ENCODE measurements at places on chromosomes 1 and 21. TPM values are rescaled to one million over a fixed set of nuclear protein-coding genes. Genes with fewer than 3 reads are reported as not detected.

DNA sequence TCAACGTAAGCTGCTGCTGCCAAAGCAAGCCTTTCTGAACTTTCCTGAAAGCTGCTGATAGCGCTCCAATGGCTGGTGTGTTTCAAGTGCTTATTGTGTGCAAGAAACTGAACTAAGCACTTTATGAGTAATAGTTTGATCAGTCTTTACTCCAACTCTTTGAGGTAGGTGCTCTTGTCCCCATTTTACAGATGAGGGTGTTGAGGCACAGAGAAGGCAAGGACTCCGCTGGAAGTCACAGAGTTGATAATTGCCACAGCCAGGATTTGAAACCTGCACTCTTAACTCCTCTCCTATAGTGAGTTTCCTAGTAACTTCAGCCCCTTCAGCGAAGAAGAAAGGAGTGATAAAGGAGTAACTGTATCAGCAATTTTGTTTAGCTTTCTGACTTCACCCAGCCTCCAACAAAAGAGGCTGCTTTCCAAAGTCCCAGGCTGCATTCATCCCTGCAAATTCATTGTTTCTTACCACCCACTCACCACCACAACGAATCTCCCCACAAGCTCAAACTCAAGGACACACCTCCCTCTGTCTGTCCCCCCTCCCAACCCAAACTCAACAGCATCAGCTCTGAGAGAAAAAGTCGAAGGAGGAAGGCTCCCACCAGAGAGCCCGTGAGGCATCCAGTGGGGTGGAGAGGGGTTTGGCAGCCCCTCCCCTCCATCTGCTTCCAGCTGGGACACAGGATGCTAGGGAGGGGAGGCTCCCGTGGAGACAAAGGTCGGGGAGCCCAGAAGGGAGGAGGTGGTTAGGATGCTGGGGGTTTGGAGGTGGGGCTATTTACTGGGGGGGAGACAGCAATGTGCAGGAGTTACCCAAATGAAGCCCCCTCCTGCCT, 139.6 kb downstream of the NAV1 start:
- H3K27me3 ChIP-seq = peaks cover 2% of the 10 kb centered on the region
- H3K4me1 ChIP-seq = peaks cover 6% of the 10 kb centered on the region
- DNase-seq = peak; percentile 9
- H3K4me3 ChIP-seq = no peak overlapping the region
- H3K36me3 ChIP-seq = no peaks in the 10 kb centered on the region

GRCh38 chr1:183022202-183023145, 746 bp upstream of the LAMC1 start:
- no peaks in the 10 kb centered on the region for H3K36me3 ChIP-seq
- H3K4me1 ChIP-seq = no peaks in the 10 kb centered on the region
- H3K27me3 ChIP-seq = no peaks in the 10 kb centered on the region
- DNase-seq = peak; percentile 64
- peak overlapping the region; percentile 97 for H3K27ac ChIP-seq

GRCh38 chr1:201783058-201783457, 45.9 kb upstream of the IPO9 start:
- H3K36me3 ChIP-seq = peaks cover 3% of the 10 kb centered on the region
- no peak overlapping the region for H3K4me3 ChIP-seq
- no peaks in the 10 kb centered on the region for H3K4me1 ChIP-seq
- DNase-seq = no peak

Gene MCOLN2
- 1.6 TPM for polyA plus RNA-seq

Gene CITED4
- polyA plus RNA-seq = 2.7 TPM

Gene AJAP1
- 0.27 TPM for polyA plus RNA-seq

Gene IFI44L
- 8.4 TPM for polyA plus RNA-seq

DNA sequence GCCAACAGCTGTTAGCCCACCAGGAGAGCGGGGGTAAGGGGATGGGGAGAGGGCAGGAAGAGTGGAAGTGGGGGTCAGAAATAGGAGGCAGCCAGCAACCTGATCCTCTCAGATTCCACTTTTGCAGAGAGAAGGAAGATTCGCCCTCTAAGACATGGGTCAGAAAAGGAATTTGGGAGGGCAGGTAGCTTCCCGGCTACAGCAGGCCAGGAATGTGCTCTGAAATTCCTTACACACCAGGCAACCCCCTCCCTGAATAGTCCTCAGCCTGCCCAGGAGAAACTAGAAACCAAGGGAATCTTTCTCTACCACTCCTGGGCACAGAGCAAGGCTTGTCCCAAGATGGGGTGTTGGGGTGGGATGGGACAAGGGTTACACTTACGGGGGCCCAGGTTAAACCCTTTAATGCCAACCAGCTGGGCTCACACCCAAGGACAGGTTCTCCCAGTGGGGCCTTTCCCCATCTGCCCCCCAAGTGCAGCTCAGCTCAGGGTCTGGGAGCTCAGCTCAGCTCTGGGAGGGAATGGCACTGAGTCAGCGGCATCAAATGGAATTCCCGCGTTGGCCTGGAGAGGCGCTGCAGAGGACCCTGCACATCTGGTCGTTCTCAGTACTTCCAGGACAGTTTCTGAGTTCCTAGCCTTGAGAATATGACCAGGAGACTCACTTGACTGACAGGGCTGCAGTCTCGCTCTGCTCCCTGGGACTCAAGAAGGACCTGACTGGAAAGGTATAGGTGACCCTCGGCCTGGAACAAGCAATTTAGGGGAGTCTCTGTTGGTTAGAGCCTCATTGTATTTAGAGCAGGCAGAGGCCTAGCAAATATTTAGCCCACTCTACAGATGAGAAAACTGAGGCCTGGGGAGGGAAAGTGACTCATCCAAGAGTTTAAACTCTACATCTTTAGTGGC, 761 bp downstream of the TNNT2 start:
- H3K36me3 ChIP-seq = no peaks in the 10 kb centered on the region
- H3K27ac ChIP-seq = no peak overlapping the region
- no peak overlapping the region for H3K4me3 ChIP-seq
- no peaks in the 10 kb centered on the region for H3K4me1 ChIP-seq
- peaks cover 28% of the 10 kb centered on the region for H3K27me3 ChIP-seq

- H3K4me3 ChIP-seq = no peak overlapping the region
- DNase-seq = peak; percentile 75
- H3K4me1 ChIP-seq = no peaks in the 10 kb centered on the region
- no peaks in the 10 kb centered on the region for H3K27me3 ChIP-seq
These were observed 77.9 kb downstream of the ADARB1 start for GRCh38 chr21:45152265-45152746.

- H3K27ac ChIP-seq = no peak overlapping the region
- DNase-seq = no peak
- no peaks in the 10 kb centered on the region for H3K36me3 ChIP-seq
- no peak overlapping the region for H3K4me3 ChIP-seq
- no peaks in the 10 kb centered on the region for H3K4me1 ChIP-seq
These were observed 86.3 kb downstream of the PRDM16 start for GRCh38 chr1:3155056-3155925.

DNA sequence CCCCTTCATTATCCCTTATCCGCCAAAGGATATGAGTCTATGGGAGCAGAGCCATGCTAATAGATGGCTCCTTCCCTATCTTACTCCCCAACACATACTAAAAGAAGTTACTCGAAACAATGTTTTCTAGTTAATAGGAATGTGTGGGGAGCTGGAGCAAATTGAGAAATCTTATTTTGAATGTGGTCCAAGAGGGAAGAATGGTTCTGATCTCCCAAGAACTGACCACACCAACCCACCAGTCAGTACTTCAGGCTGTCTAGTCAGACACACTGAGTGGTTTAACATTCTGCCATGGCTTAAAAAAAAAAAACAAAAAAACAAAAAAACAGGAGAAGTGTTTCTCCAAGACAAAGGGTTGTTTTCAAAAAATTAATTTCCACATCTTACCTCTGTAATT, 31.5 kb upstream of the DNASE2B start:
- no peak overlapping the region for H3K4me3 ChIP-seq
- no peaks in the 10 kb centered on the region for H3K36me3 ChIP-seq
- peaks cover 8% of the 10 kb centered on the region for H3K4me1 ChIP-seq
- no peak for DNase-seq
- no peaks in the 10 kb centered on the region for H3K27me3 ChIP-seq

DNA sequence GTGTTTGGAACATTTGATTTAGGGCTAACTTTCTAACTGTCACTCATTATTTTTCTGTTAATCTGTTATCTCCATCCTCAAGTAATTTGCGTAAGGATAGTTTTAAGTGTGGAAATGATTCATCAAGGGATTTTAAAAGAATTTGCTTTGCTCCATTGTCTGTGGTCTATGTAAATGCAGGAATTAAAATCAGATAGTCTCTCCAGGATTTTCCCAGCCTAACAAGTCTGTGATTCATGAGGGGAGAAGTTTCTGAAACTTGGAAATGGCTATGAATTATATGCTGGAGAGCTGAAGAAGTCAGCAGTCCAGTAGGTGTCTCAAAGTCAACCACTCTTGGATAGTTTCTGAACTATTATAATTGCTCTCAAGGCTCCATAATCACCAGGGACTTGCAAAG, 264.5 kb downstream of the MRPL39 start:
- no peak for DNase-seq
- H3K36me3 ChIP-seq = no peaks in the 10 kb centered on the region
- H3K27me3 ChIP-seq = no peaks in the 10 kb centered on the region
- no peaks in the 10 kb centered on the region for H3K4me1 ChIP-seq

DNA sequence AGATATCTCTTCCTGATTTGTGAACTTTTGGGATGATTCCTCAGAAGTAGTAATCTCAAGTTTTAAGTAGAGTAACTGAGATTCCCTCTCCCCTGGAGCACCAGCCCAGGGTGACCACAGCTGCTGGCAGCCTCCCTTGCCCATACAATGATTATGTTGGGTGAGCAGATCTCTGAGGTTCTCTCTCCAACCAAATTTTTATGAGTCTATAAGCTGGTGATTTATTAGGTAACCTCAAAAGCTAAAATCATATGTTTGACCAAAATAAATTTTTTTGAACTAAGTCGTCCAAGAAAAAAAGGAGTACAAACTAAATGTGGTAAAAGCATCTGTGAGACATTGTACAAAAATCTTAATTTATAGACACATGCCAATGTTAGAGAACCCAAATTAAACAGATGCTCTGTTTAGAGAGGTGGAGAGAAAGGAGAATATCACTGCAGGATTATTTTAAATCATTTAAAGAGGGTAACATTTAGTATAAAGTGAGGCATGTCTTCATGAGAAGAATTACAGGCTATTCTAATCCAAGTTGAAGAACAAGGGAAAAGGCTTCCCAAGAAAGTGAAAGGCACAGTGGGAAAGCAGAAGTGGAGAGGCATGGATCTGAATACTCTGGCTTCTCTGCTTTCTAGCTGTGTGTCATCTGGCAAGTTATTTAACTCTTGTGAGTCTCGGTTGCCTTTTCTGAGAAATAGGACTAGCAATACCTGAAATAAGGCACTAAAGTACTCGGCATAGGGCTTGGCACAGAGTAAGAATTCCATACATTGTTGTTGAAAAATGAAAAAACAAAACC, 2.5 kb downstream of the AKNAD1 start:
- H3K36me3 ChIP-seq = no peaks in the 10 kb centered on the region
- DNase-seq = no peak
- no peaks in the 10 kb centered on the region for H3K4me1 ChIP-seq
- H3K27ac ChIP-seq = no peak overlapping the region

GRCh38 chr1:29668551-29669157, 432.3 kb downstream of the PTPRU start:
- H3K27me3 ChIP-seq = no peaks in the 10 kb centered on the region
- no peak overlapping the region for H3K4me3 ChIP-seq
- no peak overlapping the region for H3K27ac ChIP-seq
- H3K4me1 ChIP-seq = no peaks in the 10 kb centered on the region

- no peaks in the 10 kb centered on the region for H3K4me1 ChIP-seq
- no peak overlapping the region for H3K27ac ChIP-seq
- H3K27me3 ChIP-seq = no peaks in the 10 kb centered on the region
- H3K4me3 ChIP-seq = no peak overlapping the region
- H3K36me3 ChIP-seq = no peaks in the 10 kb centered on the region
These were observed 5.5 kb upstream of the PADI1 start for GRCh38 chr1:17199267-17200044.

- no peaks in the 10 kb centered on the region for H3K36me3 ChIP-seq
- no peak overlapping the region for H3K4me3 ChIP-seq
- no peaks in the 10 kb centered on the region for H3K4me1 ChIP-seq
- H3K27ac ChIP-seq = no peak overlapping the region
These were observed 128.5 kb upstream of the KCNK1 start for GRCh38 chr1:233485385-233485784.

DNA sequence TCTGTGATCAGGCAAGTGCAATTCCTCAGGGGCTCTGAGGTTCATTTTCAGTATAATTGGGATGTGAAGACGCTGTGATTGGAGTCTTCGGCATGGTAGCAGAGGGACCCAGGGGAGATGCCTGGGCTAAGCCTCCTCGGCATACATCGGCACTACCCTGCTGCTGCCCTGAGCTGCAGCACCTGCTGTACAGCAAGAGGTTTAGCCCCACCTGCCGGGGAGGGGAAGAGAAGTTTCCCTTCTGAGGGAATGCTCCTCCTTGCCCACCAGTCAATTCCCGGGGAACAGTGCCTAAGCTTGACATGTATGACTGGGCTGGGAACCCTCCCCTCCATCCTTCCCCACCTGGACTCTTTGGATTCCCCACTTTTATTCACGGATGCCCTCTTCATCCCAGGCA, 24.9 kb downstream of the CNIH3 start:
- no peak for DNase-seq
- H3K4me1 ChIP-seq = no peaks in the 10 kb centered on the region
- H3K27me3 ChIP-seq = no peaks in the 10 kb centered on the region
- H3K36me3 ChIP-seq = no peaks in the 10 kb centered on the region
- no peak overlapping the region for H3K27ac ChIP-seq

GRCh38 chr1:203207751-203208150, 21.2 kb upstream of the CHI3L1 start:
- H3K27me3 ChIP-seq = no peaks in the 10 kb centered on the region
- no peaks in the 10 kb centered on the region for H3K4me1 ChIP-seq
- no peak overlapping the region for H3K4me3 ChIP-seq
- H3K27ac ChIP-seq = no peak overlapping the region

Gene CHIA
- polyA plus RNA-seq = 0.15 TPM

DNA sequence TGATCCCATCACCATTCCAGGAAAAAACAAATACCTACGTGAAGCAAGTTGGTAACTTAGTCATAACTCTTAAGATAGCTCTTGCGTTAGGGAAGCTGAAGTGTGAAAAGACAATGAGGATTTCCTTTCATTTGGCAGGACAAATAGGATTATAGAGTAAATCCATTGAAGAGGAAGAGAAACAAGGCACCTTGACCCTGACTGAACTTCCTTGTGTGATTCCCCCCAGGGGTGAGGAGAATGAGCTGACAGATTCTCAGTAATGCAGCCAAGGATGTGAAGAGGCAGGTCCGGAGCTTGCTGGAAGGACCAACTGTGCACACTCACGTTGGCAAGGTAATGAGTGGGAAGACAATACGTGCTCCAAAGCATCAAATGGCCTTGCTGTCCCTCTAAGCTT, 55.0 kb upstream of the HMCN1 start:
- no peak overlapping the region for H3K4me3 ChIP-seq
- H3K36me3 ChIP-seq = no peaks in the 10 kb centered on the region
- DNase-seq = no peak
- no peaks in the 10 kb centered on the region for H3K4me1 ChIP-seq
- no peak overlapping the region for H3K27ac ChIP-seq
- no peaks in the 10 kb centered on the region for H3K27me3 ChIP-seq

- no peak for DNase-seq
- H3K36me3 ChIP-seq = no peaks in the 10 kb centered on the region
- no peaks in the 10 kb centered on the region for H3K27me3 ChIP-seq
These were observed 230.8 kb downstream of the BARHL2 start for GRCh38 chr1:90486134-90486824.

Gene UFC1
- polyA plus RNA-seq = 193 TPM

Gene PRAMEF14
- not detected for polyA plus RNA-seq
